Activated CD4-positive, alpha-beta memory T cell treated with anti-CD3 and anti-CD28 coated beads for 36 hours (primary cell): ENCODE measurements at places on chromosomes 4 and X. TPM values are rescaled to one million over a fixed set of nuclear protein-coding genes. Genes with fewer than 3 reads are reported as not detected.

GRCh38 chr4:1260418-1261106 lies 11.6 kb upstream of the CTBP1 start:
- no peak for DNase-seq

GRCh38 chrX:154805696-154806091 lies 409 bp upstream of the MPP1 start:
- no peak for DNase-seq

DNA sequence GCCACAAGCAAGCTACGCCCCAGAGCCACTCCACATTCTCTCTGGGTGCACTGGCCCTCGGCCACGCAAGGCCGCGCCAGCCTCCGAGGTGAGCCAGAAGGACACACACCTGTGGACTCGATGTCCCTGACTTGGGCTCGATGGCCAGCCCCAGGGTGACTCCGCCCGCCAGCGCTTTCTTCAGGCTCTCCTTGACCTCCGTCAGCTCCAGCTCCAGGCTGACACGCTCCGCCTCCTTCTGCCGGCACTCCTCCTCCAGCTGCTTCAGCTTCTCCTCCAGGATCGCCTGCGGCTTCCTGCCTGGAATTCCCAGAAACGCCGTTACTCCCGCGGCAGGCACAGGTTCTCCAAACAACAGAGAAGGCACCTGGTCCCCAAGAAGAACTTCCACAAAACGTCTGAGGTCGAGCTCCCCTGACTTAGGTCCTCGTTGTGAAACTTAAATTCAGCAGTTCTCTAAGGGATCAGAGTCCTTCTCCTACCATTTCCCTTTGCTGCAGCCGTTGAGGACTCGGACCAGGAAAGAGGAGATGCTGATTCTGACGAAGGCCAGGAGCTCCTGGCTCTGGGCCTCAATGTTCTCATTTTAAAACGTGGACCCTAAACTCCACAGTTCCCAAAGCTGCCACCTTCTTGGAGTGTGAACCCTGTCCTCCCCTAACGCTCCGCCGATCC lies 166.8 kb downstream of the AFAP1 start:
- no peak for DNase-seq

DNA sequence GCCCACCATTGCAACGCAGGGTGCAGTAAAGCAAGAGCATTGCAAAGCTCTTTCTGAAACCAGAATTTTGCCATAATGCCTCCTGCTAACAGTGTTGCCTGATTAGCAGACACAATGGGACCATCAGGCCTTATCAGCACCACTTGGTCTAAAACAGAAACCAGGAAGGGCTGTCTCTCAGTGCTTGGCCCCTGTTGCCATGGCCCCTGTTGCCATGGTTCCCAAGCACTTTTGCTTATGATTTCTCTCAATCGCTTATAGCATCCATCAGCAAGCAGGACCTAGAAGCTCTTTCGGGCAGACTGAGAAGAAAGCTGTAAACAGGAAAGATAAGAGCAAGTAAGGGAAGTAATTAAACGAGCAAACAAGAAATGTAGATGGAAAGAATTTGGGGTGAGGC lies 36.8 kb downstream of the RTL5 start:
- DNase-seq = peak; percentile 80

DNA sequence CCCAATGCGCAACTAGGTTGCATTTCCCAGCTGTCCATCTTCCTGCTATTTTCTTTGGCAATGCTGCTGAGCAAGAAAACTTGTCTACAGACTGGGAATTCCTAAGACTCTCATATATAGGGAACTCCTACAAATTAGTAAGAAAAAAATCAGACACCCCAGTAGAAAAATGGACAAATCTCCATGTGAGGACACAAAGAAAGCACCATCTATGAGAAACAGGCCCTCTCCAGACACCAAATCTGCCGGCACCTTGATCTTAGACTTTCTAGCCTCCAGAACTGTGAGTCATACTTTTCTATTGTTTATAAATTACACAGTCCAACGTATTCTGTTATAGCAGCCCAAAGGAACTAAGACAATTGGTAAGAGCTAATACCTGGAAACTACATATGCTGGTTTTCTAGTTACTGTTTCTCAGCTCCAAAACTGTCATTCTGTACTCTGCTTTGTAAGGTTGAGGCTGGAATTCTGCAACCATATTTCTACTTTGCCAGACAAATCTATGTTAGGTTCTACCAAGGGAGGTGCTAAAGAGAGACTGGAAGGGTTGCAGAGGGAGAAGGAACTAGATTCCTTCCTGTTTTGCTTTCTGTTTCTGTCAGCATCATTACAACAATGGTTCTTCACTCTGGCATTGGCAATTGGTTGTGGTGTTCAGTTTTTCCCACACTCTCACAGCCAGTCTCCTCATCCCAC lies 35.7 kb upstream of the FAM241A start:
- DNase-seq = no peak

GRCh38 chr4:23033796-23034195 lies 341.1 kb downstream of the GBA3 start:
- no peak for DNase-seq

- no peak for DNase-seq
These were observed 331.6 kb downstream of the UNC5C start for GRCh38 chr4:95217197-95217596.

- DNase-seq = peak; percentile 14
These were observed 109.1 kb upstream of the TBL1X start for GRCh38 chrX:9355739-9356138.

DNA sequence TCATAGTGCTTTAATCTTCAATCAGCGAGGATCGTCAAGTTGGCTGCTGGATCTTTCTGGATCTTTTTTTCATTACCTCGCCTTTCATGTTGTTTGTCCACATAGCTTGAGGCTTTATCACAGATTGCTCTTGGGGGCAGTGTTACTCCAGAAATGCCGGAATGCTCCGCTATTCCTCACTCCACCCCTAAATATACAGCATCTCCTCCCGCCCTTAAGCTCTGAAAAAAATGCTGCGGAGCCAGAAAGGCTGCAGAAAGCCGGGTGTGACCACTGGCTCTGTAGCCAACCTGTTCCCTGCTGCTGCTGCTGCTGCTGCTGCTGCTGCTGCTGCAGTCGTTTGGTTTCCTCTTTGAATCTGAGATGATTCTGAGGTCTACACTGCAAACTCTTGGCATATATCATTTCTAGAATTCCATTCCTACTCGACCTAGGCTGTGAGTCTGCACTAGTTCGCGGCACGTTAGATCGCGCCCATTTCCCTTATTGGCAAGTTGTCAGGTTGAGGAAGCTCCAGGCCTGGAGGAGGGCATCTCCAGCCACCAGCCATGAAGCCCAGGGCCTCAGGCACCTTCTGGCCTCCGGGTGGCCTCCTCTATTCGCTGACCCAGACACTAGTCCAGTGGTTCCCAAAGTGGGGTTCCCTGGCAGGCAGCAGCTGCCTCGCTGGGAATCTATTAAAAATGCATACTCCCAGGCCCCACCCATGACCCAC lies 34.2 kb downstream of the WDR13 start:
- DNase-seq = peak; percentile 80

GRCh38 chr4:119707336-119707735 lies 78.7 kb upstream of the PDE5A start:
- DNase-seq = no peak

GRCh38 chrX:106917830-106918500 lies 2.2 kb upstream of the CLDN2 start:
- DNase-seq = peak; percentile 27

DNA sequence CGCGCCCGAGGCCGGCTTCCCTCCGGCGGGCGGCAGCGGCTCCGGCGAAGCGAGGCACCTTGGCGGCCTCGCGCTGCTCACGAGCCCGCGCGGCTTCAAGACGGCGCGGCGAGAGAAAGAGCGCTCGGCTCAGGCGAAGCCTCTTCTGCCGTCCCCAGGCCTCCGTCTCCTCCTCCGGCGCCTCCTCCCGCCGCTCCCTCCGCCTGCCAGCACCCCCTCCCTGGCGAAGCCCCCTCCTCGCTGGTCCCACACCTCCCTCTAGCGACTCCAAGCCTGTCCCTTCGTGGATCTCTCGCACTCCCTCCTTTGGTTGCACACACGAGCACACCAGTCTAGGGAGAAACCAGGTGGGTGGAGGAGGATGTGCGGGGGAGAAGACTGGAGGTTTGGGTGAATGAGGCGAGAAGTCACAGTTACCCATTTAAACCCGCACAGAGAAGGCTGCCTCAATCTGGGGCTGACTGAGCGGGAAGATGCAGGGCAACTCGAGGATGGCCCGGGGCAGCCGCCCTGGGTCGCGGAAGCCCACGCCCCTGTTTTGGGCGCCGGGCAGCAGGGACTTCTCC lies at the start of gene CAMK2D:
CAMK2D (minus strand) TSS at position 119 of the 566 bp plus-strand sequence. CDS start 670 bp downstream, outside the sequence.
- peak; percentile 93 for DNase-seq

- no peak for DNase-seq
These were observed 435.8 kb downstream of the SPRY1 start for GRCh38 chr4:123832173-123833026.

- DNase-seq = no peak
These were observed 541.4 kb downstream of the TLL1 start for GRCh38 chr4:166414431-166414830.

DNA sequence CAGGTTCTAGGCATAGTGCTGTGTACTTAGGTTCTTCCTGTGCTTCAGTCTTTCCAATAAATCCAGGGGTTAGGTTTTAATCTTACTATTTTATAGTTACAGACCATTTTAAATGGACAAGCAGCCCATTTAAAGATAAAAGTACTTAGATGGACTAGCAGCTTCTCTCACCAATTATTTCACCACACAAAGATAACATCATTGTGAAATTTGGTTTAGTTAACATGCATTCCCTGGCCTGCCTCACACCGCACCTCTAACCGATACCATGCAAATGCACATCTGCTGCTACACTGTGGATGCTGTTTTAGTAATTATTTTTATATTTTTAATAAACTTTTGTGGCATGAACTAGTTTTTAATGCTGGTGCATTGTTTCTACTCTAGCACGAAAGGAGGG lies 252.6 kb downstream of the RAPGEF2 start:
- DNase-seq = no peak

ABCG2 gene
- total RNA-seq = 0.75 TPM

SASH3 gene
- total RNA-seq = 126 TPM

CCDC158 gene
- total RNA-seq = not detected

FRG2 gene
- total RNA-seq = not detected

SOWAHD gene
- total RNA-seq = 0.34 TPM

GBA3 gene
- not detected for total RNA-seq

ARSJ gene
- total RNA-seq = 0.07 TPM

SH3RF1 gene
- total RNA-seq = 0.19 TPM

MND1 gene
- 32.0 TPM for total RNA-seq

GPRIN3 gene
- total RNA-seq = 22.7 TPM

DIPK2B gene
- total RNA-seq = not detected
